ENCODE measurements at places on chromosomes 3 and 15. TPM values are rescaled to one million over a fixed set of nuclear protein-coding genes. Genes with fewer than 3 reads are reported as not detected.

Gene BUB1B
- total RNA-seq = 21.2 TPM

Gene SLC28A1
- not detected for total RNA-seq

Gene RFTN1
- 42.9 TPM for total RNA-seq

Gene SEMA3B
- 0.49 TPM for total RNA-seq

Gene DZIP3
- 3.2 TPM for total RNA-seq

Gene HYAL1
- 7.6 TPM for total RNA-seq

Gene SLC35G2
- total RNA-seq = 16.8 TPM

Gene TIPIN
- total RNA-seq = 8.3 TPM

Gene DAZL
- total RNA-seq = not detected

Gene XPC
- 60.5 TPM for total RNA-seq

Gene MINAR1
- total RNA-seq = 0.31 TPM

Gene TGM4
- not detected for total RNA-seq

Gene CHST2
- 4.8 TPM for total RNA-seq

Gene OR5H15
- not detected for total RNA-seq

Gene CFAP100
- not detected for total RNA-seq

Gene GANC
- 9.4 TPM for total RNA-seq

Gene TF
- 0.19 TPM for total RNA-seq

Gene TGM5
- not detected for total RNA-seq

Gene CCK
- not detected for total RNA-seq

Gene GP9
- not detected for total RNA-seq

Gene WDR93
- under 0.01 TPM for total RNA-seq

Gene CLDN11
- 216 TPM for total RNA-seq

Gene ABHD14A
- total RNA-seq = 4.3 TPM

Gene SLC6A1
- total RNA-seq = not detected

Gene SLC2A2
- not detected for total RNA-seq

Gene GOLGA6C
- not detected for total RNA-seq

Gene PRICKLE2
- total RNA-seq = 2.2 TPM

Gene ZNF501
- 5.3 TPM for total RNA-seq

Gene PLSCR2
- total RNA-seq = 0.31 TPM

Gene SH2D7
- not detected for total RNA-seq

Gene CHDH
- 1.2 TPM for total RNA-seq

Gene CCR4
- 0.25 TPM for total RNA-seq

Gene LRTM1
- total RNA-seq = not detected

Gene CCDC54
- total RNA-seq = not detected

Gene COL6A5
- total RNA-seq = not detected

Gene BDH1
- 2.6 TPM for total RNA-seq

Gene JAGN1
- total RNA-seq = 19.1 TPM

Gene CASR
- total RNA-seq = not detected

Gene TMEM207
- not detected for total RNA-seq

Gene SLC12A1
- not detected for total RNA-seq

Gene ADGRG7
- not detected for total RNA-seq

Gene ADCY5
- total RNA-seq = 0.06 TPM

Gene FBLN2
- total RNA-seq = 13.8 TPM

Gene FBXO45
- 8.7 TPM for total RNA-seq

Gene PLA2G4D
- not detected for total RNA-seq

Gene DPPA4
- total RNA-seq = not detected

Gene GOLGA8K
- 0.16 TPM for total RNA-seq

Gene ABHD17C
- total RNA-seq = 7.5 TPM

Gene SHC4
- 0.57 TPM for total RNA-seq

Gene GOLGA6L10
- 1.3 TPM for total RNA-seq

Gene PROK2
- not detected for total RNA-seq

Gene CATSPER2
- 0.97 TPM for total RNA-seq

Gene C2CD4A
- 1.3 TPM for total RNA-seq

Gene LIPC
- not detected for total RNA-seq

Gene GHRL
- total RNA-seq = 0.69 TPM

Gene FSIP1
- total RNA-seq = 0.16 TPM

Gene SEMA5B
- total RNA-seq = under 0.01 TPM
